ENCODE measurements at places on chromosomes 5 and 9.

DNA sequence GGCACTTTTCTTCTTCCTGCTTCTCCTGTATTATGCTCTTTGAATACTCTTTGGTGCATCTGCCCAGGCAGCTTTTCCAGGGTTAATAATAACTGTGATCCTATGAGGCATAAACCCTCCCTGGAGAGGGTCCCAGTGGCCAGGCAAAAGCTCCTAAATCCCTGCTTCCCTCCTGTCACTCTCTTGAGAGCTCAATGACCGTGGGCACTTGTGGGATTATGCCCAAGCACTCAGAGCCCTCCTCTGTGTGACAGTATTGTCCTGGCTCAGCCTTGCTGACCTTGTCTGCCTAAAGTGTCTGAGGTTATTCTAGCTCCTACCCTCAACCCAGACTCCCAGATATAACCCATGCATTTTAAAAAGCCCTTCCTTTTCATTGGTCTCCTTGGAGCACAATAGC lies 51.9 kb downstream of the GALNT10 start:
- no peak for DNase-seq

DNA sequence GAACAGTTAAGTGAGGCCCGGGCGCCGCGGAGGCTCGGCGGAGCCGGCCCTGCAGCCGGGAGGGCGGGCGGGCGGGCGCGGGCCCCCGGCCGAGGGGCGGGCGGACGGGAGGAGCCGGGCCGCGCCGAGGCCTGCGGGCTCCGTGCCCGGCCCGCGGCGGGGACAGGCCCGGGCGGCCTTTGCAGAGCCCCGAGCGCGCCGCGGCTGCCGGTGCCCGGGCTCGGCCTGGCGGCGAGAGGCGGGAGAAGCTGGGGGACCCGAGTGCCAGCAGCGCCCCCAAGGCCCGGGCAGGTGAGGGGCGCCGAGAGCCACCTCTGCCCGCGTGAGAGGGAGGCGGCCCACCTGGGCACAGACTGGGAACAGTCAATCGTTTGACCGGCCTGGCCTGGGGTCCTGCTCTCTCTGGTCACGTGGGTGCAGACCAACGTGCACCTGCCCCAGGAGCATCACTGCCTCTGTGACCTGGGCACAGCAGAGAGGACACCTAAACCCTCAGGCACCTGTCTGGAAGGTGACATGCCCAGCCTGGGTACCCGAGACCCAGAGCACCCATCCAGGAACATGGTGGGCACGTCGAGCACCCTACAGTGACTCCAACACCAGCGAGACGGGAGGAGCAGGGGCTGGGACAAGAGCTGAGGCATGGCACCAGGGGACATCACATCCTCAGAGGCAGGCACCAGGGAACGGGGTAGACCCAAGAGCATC lies 531 bp downstream of the MVB12B start:
- no peak for DNase-seq

GRCh38 chr5:36111238-36111637 lies 40.4 kb downstream of the LMBRD2 start:
- DNase-seq = no peak

DNA sequence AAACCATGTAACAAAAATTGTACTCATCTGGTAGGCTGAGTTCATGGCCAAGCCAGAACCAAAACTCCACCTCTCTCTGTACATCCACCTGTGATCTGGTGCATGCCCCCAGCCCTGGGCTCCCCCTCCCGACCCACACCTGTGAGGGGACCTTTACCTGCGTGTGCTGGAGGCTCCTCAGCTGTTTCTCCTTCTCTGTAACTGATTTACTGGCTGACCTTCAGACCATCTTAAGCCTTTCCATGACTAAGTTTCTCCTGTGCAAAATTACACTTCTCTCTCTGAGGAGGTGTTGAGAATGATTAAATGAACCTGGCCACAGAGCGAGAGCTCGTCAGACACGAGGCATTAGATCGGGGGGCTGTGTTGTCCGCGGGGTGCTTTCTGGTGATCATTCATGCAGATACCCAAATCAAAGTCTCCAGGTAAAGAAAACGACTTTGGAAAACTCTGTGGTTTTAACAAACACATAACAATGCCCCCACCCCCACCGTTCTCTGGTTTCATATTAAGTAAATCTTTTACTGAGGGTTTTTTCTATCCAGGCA lies 136.4 kb downstream of the SEMA5A start:
- no peak for DNase-seq

GRCh38 chr5:169945831-169946261 lies 34.4 kb downstream of the INSYN2B start:
- peak; percentile 79 for DNase-seq
